GM12864 (cell line): ENCODE measurements at places on chromosomes 1 and 21.

- DNase-seq = no peak
These were observed 18.6 kb downstream of the LYPD8 start for GRCh38 chr1:248736977-248737376.

GRCh38 chr1:150876119-150876454, 312 bp downstream of the ARNT start:
- peak; percentile 13 for DNase-seq

GRCh38 chr1:156807627-156808026, 9.0 kb downstream of the SH2D2A start:
- no peak for DNase-seq

DNA sequence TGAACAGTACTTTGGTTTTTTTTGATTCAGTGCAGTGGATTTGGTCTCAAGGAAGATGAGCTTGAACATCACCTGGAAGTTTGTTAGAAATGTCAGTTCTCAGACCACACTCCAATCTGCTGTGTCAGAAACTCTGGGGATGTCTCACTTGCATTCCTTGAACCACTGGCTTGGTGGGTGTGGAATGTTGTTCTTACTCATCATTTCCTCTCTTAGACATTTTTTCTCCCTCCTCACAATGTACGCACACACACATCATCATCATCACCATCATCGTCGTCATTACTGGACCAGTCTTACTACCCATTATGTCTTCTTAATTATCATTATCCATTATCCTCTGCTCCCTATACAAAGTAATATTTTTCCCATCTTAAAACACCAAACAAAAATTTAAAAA, 91.9 kb upstream of the KCNK2 start:
- DNase-seq = no peak

DNA sequence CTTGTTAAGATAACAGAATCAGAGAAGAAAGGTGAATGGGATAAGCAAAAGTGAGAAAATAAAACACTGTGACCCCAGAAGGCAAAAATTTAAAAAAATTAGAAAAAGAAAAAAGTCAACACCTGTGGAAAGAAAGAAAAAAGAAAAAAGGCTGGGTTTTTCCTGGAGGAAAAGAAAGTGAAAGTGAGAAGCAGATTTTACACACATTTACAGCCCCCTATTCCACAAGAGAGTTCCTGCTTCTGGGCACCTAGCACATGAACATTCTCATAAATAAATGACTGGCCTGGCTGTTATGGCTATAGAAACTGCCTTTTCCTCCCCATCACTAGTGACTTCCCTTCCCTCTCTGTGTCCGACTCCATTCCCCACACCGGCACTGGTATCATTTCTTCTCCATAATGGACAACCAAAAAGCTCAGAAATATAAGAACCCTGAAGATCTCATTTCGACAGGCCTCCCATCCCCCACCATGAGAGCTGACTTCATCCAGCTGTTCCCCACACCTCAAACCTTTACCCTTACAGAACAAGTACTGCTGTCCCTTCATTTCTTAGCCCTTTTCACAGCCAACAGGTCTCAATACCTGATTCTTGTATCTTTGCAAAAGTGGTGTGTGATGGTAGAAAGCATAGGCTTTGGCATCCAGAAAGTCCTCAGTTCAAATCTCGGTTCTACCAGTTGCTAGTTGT, 12.6 kb downstream of the MTF1 start:
- DNase-seq = no peak

DNA sequence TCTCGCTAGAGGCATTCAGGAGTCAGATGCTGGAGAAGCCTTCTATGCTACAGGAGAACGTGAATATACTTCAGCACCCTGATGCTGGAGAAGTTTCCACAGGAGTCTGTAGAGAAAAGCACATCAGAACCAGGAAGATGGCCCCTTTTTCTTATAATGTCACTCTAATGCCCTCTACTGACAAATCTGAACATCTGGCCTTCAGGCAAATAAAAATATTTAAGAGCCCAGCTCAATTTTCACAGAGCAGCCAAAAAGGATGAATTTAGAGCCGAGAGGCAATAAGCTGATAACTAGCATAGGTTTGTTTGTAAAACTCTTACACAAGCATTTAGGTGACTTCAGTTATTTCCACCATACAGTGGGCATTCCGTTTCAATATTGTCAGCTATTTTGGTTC, 3.8 kb upstream of the RRP15 start:
- no peak for DNase-seq

DNA sequence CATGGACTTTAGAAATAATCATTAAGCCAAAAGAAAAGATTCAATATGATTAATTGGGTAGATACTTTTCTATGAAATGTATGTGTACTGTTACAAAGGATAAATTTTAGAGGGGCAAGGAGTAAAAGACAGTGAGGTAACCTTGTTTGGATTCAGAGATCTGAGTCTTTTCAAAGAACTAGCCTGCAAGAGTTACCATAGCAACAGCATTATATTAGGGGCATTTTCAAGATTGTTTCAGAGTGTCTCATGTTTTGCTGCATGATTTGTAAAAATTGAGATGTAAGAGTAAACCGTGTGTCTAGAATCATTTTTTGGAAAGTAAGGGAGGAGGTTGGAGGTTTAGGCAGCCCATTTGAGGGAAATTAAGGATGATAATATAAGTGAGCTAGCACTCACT, 70.6 kb upstream of the KIAA1614 start:
- no peak for DNase-seq

DNA sequence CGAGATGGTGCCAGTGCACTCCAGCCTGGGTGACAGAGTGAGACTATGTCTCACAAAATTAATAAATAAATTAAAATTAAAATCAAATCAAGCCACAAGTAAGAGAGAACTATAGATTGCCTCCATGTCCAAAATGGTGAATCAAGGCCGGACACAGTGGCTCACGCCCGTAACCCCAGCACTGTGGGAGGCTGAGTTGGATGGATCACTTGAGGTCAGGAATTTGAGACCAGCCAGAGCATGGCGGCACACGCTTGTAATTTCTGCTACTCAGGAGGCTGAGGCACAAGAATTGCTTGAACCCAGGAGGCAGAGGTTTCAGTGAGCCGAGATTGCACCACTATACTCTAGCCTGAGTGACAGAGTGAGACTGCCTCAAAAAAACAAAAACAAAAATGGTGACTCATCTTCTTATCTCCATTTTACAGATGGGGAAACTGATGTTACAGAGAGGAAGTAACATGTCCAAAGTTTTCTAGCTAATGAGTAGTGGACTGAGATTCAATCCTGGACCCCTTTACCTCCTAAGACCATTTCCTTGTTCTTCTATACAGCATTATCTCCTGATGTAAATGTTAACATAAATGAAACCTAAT, 99.0 kb upstream of the HNRNPU start:
- no peak for DNase-seq

- DNase-seq = no peak
These were observed at the start of gene ZNF648 for GRCh38 chr1:182061594-182061993. ZNF648 (minus strand) TSS chr1:182061712; CDS start chr1:182058010, 3,702 bp downstream.

DNA sequence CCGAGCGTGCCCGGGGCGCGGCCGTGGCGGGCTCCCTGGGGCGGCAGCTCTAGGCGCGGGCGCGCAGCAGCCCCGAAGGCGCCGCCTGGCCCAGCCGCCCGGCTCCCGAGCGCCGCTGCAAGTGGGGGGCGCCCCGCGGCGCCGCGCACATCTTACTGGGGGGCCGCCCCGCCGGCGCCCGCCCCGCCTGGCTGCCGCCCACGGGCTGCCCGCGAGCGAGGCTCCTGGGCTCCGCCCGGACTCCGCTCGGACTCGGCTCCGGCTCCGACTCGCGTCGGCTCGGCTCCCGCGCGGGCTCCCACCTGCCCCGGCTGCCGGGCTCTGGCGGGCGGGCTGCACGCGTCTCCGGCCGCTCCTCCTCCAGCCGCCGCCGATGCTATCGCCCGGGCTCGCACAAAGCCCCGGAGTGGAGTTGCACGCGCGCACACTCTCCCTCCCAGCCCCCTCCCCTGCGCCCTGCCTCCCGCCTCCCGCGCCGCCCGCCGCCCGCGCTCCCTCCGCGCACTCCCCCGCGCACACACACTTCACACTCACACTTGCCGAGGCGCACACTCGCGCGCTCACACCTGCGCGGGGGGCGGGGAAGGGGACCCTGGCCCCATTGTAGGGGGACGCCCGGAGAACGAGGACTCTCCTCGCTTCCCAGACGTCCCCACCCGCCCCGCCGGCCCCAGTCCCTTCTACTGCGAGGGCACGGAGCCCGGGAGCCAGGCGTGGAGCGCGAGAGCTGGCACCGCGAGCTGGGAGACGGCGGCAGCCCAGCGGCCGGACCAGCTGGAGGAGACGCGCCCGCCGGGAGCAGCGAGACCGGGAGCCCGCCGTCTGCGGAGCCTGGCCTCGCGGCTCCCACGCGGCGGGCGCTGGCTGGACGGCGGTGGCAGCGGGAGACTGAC, at the start of gene GRIK3:
TSS of gene GRIK3 (minus strand) at position 395 of the 893 bp plus-strand sequence. CDS start 407 bp downstream, outside the sequence.
- DNase-seq = no peak

- DNase-seq = no peak
These were observed 2.8 kb upstream of the TEX35 start for GRCh38 chr1:178510155-178510554.

GRCh38 chr21:38136201-38136600, 120.6 kb upstream of the KCNJ15 start:
- no peak for DNase-seq

DNA sequence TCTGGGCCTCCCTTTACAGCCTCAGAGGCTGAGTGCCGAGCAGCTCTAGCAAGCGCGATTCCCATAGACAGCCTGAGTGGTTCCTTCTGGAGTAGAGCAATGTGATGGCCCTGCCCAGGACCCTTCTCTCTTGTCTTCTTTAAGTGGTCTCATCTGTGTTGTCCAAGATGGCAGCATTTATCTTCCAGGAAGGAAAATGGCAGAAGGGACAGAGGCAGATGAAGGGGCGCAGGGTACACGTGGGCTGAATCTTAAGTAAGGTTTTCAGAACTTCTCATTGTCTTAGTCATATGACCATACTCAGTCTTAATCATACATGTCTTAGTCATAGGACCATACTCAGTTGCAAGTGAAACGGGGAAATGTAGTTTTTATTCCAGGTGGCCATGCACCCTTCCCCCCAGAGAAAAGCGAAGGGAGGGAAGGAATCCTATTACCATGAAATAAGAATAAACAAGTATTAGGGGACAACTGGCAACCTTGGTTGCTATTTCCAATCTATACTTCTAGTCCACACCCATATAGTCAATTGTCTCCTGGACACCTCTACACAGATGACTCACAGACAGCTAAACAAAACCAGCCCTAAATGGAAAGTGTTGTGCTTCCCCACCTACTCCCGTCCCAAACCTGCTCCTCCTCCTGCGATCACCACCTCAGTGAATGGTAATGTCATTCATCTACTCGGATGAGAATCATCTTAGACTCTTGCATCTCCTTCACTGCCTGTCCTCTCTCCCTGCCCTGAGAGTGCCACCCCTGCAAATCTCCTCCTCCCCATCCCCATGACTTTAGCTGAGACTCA, 13.3 kb downstream of the OVAAL start:
- no peak for DNase-seq

DNA sequence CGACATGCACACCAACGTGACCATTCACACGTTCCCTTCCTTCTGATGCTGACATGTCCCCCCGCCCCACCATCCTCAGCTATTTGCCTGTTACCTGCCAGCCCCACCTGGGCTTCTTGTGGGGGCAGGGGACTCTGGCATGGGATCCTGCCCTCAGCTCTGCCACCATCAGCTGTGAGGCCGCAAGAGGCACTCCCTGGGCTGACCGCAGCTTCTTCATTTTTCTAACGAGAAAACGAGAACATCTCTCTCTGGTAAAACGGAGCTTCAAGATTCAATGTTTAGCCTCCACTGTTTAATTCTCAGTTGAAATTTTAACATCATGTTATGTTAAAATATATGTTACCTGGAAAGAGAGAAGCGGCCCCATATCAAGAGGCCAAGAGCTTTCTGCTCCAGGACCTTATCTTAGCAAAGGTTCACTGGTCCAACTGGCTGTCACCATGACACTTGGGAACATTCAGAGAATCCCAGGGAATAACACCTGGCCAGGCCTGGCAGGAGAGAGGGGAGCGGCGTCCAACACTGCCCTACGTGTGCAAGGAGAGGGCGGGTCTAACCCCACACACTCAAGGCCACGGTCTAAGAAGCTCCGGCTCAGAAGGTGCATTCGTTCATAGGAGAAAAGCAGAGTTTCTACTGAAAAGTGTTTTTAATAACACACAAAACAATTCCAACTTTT, 51.3 kb downstream of the HLCS start:
- DNase-seq = no peak

- DNase-seq = no peak
These were observed 150.8 kb downstream of the MAST2 start for GRCh38 chr1:45953934-45954847.

GRCh38 chr1:200369706-200370105, 40.1 kb downstream of the ZNF281 start:
- no peak for DNase-seq

DNA sequence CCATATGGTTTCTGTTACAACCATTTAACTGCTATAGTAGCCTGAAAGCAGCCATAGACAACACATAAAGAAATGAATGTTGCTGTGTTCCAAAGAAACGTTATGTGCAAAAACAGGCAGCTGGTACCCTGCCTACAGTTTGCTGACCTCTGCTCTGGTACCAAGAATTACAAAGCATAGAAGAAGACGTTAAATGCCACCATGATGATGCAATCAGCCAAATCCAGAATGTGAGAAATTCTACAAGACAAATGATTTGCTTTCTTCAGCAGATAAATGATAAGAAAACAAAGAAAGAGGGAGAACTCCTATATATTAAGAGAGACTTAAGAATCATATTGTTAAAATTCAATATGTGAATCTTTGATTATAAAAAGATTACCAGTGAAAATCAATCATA, 97.8 kb upstream of the PDE4B start:
- DNase-seq = no peak

GRCh38 chr1:6386371-6386949, 7.1 kb downstream of the ACOT7 start:
- DNase-seq = no peak
